Activated CD4-positive, alpha-beta T cell treated with anti-CD3 and anti-CD28 coated beads, Interleukin-2, amount 50 U/mL, for 16 hours (primary cell): ENCODE measurements at places on chromosomes 12 and 14.
A peak's percentile ranks its signal among the peaks of the same experiment; 100 is the strongest.

DNA sequence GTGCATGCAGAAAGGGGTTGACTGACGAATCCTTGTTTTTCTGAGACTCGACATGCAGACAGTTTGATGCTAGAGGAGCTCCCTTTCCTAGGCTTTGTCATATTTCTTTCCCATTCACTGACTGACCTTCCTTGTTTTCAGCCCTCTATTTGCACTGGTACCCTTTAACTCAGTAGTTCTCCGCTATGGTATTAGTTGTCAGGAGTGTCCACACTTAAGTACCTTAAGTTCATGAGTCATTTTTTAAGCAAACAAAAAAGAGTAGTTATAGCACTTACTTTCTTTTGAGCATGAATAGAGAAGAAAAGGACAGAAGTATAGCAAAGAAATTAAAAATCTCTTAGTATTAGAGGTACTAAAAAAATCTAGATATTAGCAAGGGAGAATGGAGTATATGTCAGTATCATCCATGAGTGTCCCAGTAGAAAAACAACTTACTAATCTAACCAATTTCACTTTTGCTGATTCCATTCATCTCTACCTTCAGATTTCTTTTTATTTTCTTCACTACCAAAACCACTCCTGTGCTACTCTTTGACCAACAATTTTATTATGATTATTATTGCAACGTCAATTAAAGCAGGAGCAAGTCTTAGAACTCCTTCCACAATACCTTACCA lies 8.3 kb downstream of the ATP2B1 start:
- no peak for DNase-seq

- no peak for DNase-seq
Observed at GRCh38 chr12:54349036-54349435, 15.2 kb downstream of the GPR84 start.

DNA sequence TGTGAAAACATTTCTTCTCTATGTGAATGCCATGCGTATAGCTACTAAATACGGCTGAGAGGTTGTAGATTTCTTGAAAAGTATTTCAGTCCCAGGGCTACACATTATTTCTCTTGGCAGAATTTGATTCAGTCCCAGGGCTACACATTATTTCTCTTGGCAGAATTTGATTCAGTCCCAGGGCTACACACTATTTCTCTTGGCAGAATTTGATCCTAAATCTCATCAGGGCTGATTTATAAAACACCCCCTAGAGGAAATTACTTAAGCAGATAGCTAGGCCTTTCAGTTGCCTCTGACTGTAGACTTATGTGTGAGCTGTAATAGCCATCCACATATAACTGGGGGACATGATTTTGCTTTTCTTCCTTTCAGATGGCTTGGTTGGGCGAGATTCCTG lies 50.4 kb downstream of the AK7 start:
- no peak for DNase-seq

DNA sequence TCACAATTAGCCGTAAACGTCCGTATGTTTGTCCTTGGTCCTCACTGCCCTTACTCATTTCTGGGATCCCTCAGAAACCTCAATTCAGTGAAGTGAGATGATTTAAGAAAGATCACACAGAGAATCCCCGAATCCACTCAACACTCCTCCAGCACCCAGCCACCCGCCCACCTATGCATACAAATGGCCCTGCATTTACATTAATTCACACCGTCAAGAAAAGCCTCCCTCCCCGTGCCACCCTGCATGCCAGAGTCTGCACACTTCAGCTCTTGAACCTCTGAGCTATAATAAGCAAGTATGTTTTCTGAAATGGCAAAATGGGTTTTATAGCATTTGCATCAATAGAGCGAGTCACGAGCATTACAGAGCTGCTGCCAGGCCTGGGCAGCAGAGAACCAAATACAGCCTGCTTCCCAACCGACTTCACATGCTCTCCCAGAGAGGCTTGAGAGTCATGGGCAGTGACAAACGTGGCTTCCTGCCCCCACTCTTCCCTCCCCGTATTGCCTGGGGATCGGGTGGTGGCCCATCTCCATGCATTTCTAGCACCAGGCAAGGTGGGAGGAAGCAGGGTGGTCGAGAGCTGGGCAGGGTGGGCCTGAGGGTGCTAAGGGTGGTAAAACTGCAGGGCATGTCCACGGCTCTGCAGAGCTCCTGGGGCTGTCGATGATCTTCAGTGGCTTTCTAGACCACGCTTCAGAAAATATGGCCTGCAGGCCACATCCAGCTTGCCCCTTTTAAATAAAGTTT lies 177.6 kb downstream of the RIMBP2 start:
- no peak for DNase-seq

DNA sequence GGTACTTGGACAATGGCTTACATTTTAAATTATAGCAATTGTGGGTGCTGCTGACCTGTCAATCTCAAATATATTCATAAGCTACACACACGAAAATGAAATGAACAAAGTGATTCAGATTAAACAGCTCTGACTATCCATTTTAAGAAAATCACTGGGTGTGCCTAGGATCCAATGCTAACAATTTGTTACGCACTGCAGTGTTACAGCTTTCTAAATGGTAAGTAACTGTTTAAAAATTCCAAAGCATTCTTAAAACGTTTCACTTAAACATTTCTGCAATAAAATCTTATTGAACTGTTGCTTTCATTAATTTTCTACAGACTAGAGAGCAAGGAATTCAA lies 18.9 kb downstream of the LMO3 start:
- DNase-seq, result no peak

- no peak for DNase-seq
Observed at GRCh38 chr12:11171969-11172675, 1.1 kb downstream of the SMIM10L1 start.

DNA sequence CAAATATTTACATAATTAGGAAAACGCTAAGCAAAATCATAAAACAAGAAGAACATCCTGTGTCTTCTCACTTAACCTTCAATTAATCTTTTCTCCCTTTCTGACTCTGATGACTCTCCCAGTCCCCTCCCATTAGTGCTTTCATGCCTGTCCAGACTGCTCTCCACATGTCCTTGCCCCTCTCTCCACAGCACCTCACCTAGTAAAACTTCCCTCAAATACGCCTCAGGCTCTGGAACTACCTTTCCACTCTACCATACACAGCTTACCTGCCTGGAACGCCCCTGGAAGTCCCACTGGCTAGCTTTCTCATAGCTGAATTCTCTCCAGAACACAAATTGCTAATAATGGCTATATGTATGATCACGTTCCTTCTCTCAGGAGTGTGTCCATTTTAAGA lies 44.7 kb downstream of the SLC5A8 start:
- no peak for DNase-seq

DNA sequence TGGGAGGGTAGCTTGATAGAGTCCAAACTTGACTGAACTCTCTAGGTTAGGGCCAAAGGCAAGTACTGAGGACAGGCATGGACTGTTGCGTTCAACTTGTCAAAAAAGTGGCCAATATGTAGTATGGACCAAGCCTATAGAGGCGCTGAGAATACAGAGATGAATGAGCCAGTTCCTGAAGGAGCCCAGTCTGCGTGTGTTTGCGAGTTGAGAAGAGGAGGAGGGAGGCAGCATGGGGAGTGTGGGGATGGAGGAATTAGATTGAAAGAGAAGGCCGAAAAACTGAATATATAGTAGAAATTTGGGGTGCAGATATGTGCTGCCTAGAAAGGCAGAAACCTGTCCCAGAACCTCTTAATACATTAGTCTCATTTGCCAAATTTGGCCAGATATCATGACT lies 412.4 kb downstream of the PCNX1 start:
- no peak for DNase-seq

DNA sequence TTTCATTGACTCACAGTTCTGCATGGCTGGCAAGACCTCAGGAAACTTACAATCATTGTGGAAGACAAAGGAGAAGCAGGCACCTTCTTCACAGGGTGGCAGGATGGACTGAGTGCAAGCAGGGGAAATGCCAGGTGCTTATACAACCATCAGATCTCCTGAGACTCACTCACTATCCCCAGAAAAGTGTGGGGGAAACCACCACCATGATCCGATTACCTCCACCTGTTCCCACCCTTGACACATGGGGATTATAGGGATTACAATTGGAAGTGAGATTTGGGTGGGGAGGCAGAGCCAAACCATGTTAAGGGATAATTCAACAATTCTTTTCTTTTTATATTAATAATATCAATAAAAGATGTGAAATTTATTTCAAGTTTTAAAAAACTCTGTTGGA lies 34.1 kb downstream of the CNTN1 start:
- no peak for DNase-seq

DNA sequence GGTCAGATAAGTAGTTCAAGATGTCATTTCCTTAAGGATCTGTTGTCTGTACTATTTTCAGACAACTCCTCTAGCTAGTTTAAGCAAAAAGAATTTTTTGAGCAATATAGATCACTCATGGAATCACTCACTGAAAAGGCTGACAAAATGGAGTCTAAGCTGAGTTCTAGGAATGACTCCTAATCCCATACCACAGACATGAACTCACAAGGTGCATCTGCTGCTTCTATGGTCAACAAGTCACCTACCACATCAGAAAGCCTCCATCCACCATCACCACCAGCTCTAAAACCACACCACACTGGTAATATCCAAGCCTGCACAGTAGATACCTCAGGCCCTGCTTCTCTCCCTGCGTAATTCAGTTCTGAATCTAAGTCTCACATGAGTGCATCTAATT lies 33.0 kb downstream of the PWP1 start:
- peak; percentile 21 for DNase-seq

DNA sequence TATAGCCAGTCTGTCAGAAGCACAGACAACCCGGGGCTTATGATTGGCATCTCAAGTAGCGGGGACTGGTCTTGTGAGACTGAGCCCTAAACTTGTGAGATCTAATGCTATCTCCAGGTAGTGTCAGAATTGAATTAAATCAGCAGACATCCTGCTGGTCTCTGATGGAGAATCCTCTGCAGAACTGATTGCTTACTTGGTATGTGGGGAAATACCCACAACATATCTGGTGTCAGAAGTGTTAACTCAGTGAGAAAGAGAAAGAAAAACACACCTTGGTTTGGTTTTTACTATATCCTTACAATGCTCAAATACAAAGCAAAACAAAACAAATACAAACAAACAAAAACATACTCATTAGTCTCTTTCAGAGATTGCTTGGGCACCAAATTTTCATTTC lies 10.0 kb downstream of the SEL1L start:
- peak; percentile 62 for DNase-seq

- no peak for DNase-seq
Observed at GRCh38 chr12:11666131-11667050, 16.9 kb downstream of the ETV6 start.

- DNase-seq, result no peak
Observed at GRCh38 chr12:21672146-21672545, 14.5 kb upstream of the LDHB start.

DNA sequence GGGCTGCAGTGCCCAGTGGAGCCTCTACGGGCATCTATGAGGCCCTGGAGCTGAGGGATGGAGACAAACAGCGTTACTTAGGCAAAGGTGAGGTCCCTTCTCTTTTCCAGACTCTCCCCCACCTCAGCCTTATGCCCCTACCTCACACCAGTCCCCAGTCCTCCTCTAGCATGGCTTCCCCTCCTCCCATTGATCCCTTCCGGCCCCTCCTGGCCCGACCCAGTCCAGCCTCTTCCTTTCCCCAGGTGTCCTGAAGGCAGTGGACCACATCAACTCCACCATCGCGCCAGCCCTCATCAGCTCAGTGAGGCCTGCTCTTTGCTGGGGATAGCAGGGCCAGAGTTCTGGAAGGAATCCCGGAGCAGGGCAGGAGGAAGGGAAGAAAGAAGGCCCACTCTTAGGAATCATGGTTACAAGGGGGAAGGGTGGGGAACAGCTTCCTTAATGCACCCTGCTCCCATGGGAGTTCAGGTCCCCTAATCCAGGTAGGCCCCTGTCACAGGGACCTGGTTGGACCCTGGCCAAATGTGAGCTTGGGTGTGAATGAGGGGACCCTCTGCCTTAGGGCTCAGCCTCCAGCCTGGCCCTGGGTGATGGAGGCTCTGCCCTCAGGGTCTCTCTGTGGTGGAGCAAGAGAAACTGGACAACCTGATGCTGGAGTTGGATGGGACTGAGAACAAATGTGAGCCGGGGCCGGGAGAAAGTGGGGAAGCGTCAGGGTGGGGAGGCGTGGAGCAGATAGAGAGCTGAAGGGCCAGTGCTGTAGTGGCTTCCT lies 2.2 kb downstream of the ENO2 start:
- DNase-seq, result no peak

GRCh38 chr12:20507056-20507455 lies 138.7 kb downstream of the PDE3A start:
- DNase-seq, result no peak

- peak; percentile 49 for DNase-seq
Observed at GRCh38 chr14:76876076-76876475, 49.9 kb downstream of the LRRC74A start.

GRCh38 chr14:56002876-56003625 lies 115.2 kb upstream of the PELI2 start:
- DNase-seq, result peak; percentile 80

- no peak for DNase-seq
Observed at GRCh38 chr12:6507102-6507998, 13.4 kb downstream of the NCAPD2 start.

DNA sequence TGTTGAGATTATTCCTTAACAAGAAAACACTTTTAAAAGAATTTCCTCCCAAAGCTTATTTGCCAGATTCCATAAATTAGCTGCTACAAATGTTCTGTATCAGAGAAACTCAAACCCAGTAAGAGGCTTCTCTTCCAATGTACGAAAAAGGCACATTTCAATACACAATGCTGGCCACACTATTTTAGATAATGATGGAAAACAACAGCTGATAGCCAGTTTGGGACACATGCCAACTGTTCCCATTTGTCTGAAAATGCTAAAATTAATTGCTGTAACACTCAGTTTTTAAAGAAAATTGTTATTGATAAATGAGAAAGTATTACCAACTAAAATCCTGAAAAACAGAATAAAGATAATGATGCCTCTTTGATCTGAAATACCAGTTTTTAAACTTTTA lies 4.4 kb downstream of the CFL2 start:
- DNase-seq, result no peak

GRCh38 chr12:92019491-92020277 lies 126.0 kb downstream of the BTG1 start:
- DNase-seq, result no peak

DNA sequence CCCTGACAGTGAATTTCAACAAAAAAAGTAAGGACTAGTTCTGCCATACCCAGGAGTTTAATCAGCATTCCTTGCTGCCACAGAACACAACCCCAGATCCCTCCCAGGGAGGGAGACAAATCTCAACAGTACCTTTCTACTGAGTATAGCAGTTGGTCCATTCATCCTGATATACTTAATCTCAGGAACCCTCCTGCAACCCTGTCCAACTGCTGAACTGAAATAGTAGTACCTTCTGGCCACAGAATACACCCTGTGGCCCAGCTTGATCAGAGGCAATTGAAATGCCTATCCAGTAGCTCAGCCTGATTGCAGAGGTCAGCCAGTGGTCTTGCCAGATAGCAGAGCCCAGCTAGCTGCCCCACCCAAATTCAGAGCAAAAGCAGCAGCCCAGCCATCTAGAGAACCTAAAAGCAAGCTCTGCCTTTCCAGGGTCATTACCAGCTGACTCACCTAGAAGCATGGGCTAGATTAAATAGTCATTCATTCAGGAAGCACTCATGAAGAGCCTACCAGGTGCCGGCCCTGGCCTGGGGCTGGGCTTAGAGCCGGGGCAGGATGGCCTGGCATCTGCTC lies 40.0 kb upstream of the RHOJ start:
- DNase-seq, result no peak

- no peak for DNase-seq
Observed at GRCh38 chr12:122865268-122866231, 30.3 kb downstream of the HIP1R start.

- no peak for DNase-seq
Observed at GRCh38 chr14:88815980-88816379, 8.5 kb upstream of the TTC8 start.
